ENCODE measurements at places on chromosomes 5 and 9.

DNA sequence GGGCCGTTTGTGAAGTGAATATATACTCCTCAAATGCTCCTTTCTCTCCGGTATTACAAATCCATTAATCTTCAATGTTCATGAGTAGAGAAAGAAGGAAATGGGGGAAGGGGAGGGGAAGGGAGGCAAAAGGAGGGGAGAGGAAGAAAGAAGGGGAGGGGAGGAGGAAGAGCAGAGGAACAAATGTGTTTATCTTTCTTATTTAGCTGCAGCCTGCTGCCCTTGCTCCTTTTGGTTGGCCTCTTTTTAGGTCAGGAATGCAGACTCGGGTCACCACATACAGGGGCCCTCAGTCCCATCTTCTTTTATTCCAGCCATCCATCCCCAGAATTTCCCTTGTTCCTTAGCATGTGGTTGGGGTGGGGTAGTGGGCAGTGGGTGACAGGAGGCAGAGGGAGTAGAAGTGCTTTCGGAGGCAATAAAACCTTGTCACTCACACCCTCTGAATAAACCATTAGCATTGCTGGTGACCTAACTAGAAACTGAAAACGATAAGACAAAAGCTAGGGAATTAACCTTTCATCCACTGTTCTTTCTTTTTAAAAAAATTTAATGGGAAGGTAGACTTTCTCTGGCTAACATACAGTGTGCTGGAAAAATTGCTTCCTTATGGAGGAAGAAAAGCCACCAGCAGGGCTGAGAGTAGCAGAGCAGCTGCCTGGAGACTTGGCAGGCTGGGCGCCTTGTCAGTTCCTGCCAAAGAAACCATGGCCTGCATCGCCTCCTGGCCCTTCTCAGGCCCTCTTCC is 16.8 kb upstream of the PRLR start:
- DNase-seq, result no peak

- DNase-seq, result no peak
These were observed 122.1 kb downstream of the EBF1 start for GRCh38 chr5:158977642-158978041.

GRCh38 chr5:118968406-118968911 is 19.9 kb downstream of the DTWD2 start:
- DNase-seq, result no peak

DNA sequence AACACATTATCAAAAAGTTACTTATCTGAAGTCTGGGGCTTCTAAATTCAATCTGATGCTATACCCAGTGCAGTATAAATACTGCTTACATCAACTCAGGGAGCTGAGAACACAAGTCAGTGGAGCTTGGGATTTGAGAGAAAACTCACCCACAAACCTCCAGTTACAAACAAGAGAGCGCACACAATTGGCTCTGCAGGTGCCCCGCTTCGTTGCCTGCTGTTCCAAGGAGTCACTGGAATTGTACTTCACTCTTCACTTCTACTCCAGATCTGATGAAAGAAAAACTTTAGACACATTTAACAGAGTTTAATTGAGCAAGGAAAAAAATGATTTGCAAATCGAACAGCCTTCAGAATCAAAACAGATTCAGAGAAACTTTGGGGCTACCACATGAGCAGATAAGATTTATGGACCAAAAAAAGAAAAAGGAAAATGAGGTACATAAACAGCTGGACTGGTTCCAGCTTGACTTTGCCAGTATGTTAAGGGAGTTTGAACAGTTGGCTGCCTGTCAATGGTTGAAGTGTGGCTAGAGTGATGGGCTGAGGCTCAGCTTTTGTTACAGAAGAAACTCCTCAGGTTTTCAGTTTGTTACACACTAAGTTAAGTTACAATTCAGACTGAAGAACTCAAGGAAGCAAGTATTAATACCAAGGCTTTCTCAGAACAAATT is 156.6 kb downstream of the AOPEP start:
- DNase-seq, result no peak

DNA sequence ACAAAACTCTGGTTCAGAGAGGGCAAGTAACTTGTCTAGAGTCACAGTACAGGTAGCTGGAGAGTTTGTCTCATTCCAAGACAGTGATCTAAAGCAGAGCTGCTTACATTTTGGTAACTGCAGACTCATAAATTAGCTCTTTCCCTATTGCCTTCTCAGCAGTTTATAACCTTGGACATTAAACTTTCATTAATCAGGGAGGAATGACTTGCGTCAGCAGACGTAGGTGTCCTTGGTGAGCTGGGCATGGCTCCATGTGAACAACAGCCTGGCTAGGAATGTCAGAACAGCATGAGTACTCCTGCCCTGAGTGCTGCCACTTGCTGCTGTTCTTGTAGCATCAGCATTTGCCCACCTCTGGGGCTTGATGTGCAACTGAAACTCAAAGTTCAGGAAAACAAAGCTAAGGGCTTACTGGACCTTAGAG is 2.2 kb upstream of the ALDOB start:
- no peak for DNase-seq

GRCh38 chr5:32319926-32320543 is 7.3 kb upstream of the MTMR12 start:
- DNase-seq, result no peak

DNA sequence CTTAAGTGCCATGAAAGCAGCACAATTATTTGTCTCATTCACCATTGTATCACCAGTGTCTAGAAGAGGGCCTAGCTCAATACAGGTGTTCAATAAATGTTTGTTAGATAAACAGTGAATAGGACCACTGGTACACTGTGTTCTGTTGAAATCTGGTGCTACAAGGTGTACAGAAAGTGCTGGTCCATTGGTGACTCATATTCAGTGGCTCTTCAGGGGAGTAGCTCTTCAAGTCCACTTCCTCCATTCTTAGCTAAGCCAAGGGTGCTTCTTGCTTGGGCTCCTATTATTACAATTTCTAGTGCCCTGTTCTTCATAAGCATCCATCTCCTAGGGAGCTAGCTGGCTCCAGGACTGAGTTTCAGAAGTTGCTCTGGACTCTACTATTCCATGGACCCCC is 6.4 kb upstream of the FCHO2 start:
- no peak for DNase-seq

DNA sequence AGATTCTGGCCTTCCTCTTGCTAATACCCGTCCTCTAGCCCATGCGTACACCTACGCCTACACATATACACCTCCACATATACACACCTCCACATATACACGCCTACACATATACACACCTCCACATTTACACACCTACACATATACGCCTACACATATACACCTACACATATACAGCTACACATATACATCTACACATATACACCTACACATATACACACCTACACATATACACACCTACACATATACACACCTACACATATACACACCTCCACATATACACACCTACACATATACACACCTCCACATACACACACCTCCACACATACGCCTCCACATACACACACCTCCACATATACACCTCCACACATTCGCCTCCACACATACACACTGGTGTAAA is 27.2 kb downstream of the AK3 start:
- DNase-seq, result no peak

DNA sequence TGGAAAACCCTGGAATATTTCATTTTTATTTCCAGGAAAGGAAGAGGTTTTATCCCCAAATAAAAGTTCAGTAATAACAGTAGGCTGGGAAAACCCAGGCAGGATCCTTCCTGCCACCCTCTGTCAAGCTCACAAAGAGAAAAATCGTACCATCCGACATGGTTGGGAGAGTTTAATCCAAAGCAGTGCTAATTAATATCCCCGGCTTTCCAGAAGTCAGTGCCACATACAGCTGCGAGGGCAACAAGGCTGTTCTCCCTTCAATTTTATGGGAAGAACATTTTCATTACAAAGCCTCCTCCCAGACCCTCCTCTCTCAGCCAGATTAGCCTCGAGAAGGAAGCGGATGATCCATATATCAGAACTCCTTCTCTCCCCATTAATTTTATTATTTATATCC is 95.5 kb downstream of the PAX5 start:
- no peak for DNase-seq

DNA sequence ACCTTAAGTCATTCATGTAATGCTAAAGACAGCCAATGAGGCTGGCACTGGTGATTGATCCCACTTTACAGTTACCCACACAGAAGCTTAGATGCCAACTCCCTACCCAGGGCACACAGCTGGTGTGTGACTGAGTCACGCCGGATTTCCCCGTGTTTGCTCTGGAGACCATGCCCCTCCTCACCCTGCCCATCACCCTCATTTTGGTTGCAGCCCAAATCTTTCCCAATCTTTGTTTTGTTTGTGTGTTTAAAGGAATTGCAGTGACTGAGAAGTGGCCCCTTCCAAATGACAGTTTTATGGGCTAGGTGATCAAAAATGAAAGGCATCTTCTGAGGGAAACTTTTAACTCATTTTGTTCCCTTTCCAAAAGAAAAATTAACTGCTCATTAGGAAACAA is 10.9 kb downstream of the FBXL7 start:
- DNase-seq, result no peak

- no peak for DNase-seq
These were observed 235.7 kb upstream of the ADAMTSL1 start for GRCh38 chr9:18238254-18238653.

DNA sequence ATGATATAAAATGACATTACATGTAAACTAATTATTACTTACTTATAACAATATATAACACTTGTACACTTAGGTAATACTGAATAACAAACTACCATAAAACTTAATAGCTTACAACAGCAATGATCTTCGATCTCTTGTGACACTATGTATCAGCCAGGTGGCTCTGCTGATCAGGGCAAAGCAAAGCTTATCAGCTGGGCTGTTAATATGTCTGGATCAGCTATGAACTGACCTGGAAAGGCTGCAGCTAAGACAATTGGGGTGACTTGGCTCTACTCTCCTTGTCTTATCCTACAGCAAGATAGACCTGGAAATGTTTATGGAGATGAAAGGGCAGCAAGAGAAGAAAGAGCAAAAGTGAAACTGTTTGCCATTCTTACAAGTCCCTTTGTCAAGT is 511.3 kb downstream of the TLR4 start:
- no peak for DNase-seq

GRCh38 chr9:131695836-131696460 is 43.9 kb downstream of the RAPGEF1 start:
- no peak for DNase-seq

- DNase-seq, result no peak
These were observed 170.5 kb downstream of the EPB41L4A start for GRCh38 chr5:112248623-112249022.

- no peak for DNase-seq
These were observed 122.5 kb downstream of the CETN3 start for GRCh38 chr5:90287036-90287435.

GRCh38 chr5:66987126-66987525 is 209.5 kb downstream of the CD180 start:
- no peak for DNase-seq

- DNase-seq, result no peak
These were observed 358.1 kb downstream of the CDK5RAP2 start for GRCh38 chr9:120221844-120222243.

DNA sequence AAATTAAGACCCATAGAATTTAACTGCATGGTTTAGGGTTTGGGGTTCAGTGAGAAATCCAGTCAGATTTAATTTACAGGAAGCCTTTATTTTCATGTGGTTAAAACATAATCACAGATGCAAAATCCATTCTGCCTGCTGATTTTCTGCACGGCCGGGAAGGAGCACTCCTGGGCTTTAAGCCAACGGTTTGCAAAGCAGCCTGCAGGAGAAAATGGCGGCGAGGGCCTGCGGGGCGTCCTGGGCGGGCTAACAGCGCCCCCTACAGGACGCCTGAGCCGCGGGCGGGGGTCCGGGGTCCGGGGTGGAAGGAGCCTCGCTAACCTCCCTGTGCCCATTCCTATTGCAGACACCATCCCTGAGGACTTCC is 47.6 kb downstream of the THBS4 start:
- DNase-seq, result peak; percentile 26

- DNase-seq, result no peak
These were observed 1999.3 kb upstream of the CDH9 start for GRCh38 chr5:29037716-29038115.

DNA sequence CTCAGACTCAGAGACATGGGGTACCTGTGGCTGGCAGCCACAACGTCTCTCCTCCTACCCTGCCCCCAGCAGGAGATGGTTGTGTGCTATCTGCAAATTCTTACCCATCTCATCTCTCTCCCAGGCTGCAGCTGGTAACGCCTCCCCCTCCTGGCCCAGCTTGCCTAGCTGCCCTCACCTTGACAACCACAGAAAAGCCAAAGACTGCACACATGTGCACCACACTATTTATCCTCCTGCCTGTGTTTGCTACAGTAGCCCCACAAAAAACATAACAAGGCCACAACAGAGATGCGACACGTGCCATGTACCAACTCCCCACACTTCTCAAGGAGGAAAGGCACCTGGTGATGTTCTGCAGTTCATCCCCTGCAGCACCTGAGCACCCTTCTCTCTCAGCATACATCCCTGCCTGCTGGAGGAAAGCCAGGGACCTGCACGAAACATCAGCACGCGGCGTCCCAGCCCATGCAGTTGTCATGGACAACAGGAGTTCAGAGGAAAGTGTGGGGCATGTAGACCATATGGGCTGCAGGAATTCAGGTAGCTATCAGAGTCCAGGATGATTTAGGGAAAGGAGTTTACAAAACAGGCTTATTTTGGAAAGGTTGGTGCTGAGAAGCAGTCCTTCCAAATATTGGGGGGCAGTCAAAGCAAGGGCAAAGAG is 168.7 kb downstream of the C5orf15 start:
- no peak for DNase-seq

- no peak for DNase-seq
These were observed 33.7 kb downstream of the DNAH5 start for GRCh38 chr5:13910637-13911288.

GRCh38 chr5:178415353-178415752 is 174.8 kb downstream of the COL23A1 start:
- DNase-seq, result no peak

DNA sequence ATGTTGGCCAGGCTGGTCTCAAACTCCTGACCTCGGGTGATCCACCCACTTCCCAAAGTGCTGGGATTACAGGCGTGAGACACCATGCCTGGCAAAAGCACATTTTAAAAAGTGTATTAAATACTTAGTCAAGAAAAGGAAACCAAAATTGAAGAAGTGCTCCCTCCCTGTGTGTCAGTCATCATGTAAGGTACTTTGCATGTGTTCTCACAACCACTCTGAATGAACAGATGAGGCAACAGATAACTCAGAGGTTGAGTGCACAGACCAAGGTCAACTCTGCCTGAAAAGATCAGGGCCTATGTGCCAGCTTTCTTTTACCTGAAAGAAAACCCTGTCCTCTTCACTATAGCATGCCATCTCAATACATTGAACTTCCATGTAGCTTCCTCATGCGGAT is 289.7 kb downstream of the MRPS30 start:
- DNase-seq, result no peak

DNA sequence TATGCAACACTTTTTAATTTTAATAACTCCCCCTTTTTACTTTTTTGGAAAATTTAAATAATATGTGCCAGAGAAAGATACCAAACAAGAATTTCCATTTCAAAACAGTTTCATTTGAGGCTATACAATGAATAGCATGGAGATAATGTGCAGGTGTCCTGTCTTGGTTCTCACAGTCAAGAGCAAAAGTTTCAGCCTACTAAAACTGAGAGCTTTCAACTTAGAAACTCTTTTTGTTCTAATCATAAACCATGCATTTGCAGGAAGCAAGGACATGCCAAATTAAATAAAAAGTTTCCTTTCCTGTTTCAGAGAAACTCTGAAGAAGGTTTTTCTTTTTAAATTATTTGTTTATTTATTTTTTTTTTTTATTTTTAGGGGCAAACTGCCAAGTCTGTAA is 1165.6 kb upstream of the SEMA6A start:
- DNase-seq, result no peak

- DNase-seq, result no peak
These were observed 55.1 kb upstream of the TEX48 start for GRCh38 chr9:114737118-114737517.

- peak; percentile 52 for DNase-seq
These were observed 849 bp upstream of the RGMB start for GRCh38 chr5:98772415-98773213.

All from activated CD4-positive, alpha-beta T cell treated with anti-CD3 and anti-CD28 coated beads for 1 hour (primary cell).